Panc1 (cell line): ENCODE measurements at places on chromosomes 3 and 15.

DNA sequence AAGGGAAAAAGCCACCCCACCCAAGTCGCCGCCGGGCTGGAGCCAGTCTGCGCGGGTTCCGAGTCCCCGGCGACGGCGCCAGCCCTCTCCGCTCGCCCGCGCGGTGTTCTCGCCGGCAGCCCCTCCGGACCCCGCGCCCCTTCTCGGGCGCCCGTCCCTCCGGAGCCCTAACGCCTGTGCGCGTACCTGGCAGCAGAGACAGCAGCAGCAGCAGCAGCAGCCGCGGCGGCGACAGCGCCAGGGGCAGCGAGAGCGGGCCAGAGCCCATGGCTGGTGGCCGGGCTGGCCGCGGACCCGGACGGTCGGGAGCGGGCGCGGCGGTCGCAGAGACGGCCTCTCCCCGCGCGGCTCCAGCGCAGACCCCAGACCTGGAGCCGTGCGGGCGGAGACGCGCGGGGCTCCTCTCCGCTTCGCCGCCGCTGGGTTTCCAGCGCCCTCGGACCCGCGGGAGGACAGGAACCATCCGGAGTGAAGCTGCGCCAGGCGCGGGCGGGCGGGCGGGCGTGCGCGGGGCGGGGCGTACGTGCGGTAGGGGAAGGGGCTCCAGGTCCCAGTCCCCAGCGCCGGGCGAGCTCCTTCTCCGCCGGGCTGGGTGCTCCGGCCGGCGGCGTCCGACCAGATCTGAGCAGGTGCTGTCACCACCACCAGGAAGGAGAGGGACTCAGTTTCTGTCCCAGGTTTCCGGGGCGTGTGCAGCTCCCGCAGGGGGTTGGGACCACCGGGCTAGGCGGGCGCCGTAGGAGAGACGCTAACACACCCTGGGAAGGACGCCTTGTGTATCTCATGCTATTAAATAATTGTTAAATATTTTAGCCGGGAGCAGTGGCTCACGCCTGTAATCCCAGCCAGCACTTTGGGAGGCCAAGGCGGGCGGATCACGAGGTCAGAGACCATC lies at the start of gene CHRNA3:
Gene CHRNA3 (minus strand): TSS at position 470 of the 895 bp plus-strand sequence. CDS start 202 bp downstream, at position 268.
- no peak for DNase-seq

- DNase-seq: no peak
Measured at GRCh38 chr15:73928971-73929627, 2.8 kb downstream of the LOXL1 start.

- no peak for DNase-seq
Measured at GRCh38 chr3:100954990-100955389, 38.2 kb downstream of the ABI3BP start.

- no peak for DNase-seq
Measured at GRCh38 chr3:115977866-115978265, 354.6 kb downstream of the GAP43 start.

GRCh38 chr3:180704532-180704931 lies 25.2 kb upstream of the CCDC39 start:
- no peak for DNase-seq

- DNase-seq: no peak
Measured at GRCh38 chr3:183503746-183504145, 51.8 kb downstream of the KLHL6 start.

DNA sequence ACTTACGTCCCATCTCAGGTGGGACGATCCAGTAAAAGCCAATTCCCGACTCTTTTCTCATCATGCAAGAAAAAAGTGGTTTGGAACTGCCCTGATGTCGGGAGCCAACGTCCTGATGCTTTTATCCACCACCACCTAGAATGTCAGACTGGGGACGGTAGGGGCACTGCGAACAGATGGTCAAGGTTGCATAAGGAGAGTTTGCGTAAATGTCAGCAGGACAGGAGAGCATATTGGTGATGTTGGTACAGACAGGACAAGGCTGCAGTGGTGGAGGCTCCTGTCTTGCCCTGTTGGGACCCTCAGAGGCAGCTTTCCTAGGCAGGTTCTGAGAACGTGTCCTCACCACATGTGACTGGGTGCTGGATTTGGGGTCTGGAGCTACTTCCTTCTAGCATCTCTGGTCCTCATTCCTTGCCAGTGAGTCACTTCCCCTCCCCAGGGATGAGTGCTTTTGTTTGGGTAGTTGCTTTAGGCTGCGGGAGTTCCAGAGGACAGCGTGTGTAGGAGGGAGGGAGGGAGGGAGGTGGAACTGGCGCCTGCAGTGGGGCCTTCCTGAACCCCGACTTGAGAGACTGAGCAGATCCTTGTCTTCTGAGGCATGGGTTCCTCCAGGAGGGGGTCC lies 21.0 kb downstream of the THSD4 start:
- no peak for DNase-seq

DNA sequence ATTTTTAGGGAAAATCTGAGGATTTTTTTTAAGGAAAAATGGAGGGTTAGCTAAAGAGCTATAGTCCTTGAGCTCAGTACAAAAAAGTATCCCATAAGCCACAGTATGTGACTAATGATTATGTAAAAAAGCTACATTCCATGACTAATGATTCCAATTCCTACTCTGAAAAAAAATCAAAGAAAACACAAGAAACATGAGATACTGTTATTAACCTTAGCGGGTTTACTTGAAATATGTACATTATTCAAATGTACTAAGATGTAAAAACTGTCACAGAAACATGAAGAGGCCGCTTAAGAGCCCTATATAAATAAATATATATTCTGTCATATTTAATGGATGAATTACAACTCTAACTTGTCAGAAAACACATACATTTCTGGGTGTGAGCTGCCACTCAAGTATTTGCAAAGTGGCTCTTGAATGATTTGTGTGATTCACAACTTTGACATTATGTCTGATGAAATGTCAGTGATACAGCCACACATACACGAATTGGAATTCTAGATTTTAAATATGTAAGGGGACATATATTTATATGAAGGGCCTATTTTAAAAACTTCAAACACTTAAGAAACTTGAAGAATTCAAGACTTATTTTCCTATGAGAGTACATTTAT lies 518.7 kb upstream of the SUCLG2 start:
- DNase-seq: no peak

GRCh38 chr3:172124271-172124670 lies 84.9 kb downstream of the FNDC3B start:
- no peak for DNase-seq
